NCI-H510A treated with DMSO at 0.1 percent for 48 hours (cell line): ENCODE measurements at places on chromosomes 13 and 19.

- no peak for DNase-seq
Observed at GRCh38 chr13:69300131-69300530, 807.5 kb upstream of the ATXN8OS start.

- DNase-seq, result no peak
Observed at GRCh38 chr19:23983406-23983805, 68.7 kb downstream of the ZNF726 start.

DNA sequence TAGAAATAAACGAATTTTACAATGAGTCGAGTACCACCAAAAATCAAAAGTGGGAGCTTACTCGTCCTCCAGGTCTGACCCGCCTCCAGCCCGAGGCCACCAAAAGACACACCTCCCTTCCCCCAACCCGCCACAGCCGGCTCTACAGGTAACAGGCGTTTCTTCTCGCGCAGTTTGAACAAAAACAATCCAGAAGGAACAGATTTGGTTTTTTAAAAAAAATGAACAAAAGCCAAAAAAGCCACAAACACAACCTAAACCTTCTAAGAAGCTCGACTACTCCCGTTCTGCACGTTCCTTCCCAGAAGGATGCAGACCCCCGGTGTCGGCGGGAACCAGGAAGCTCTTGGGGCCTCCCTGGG lies 671 bp downstream of the ZDHHC20 start:
- DNase-seq, result no peak

DNA sequence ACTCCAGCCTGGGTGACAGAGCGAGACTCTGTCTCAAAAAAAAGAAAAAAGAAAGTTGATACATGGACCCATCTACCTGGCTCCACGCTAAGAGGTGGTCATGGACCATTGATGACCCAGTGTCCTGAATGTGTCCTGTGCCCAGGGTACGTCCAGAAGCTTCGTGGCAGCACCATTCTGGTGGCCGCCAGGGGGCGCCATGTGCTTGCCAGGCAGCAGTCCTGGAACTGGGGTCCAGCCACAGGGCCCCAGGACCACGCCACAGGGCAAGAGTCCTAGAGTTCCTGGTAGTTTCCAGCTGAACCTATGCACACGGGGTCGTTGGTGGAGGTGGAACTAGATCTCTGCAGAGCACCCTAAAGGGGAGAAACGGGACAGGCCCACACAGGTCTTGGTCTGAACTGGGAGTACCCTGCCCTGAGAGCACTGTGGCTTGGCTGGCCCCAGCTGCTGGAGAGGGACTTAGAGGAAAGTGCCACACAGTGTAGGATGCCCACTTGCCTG lies 19.9 kb upstream of the FBXO27 start:
- DNase-seq, result peak; percentile 15

DNA sequence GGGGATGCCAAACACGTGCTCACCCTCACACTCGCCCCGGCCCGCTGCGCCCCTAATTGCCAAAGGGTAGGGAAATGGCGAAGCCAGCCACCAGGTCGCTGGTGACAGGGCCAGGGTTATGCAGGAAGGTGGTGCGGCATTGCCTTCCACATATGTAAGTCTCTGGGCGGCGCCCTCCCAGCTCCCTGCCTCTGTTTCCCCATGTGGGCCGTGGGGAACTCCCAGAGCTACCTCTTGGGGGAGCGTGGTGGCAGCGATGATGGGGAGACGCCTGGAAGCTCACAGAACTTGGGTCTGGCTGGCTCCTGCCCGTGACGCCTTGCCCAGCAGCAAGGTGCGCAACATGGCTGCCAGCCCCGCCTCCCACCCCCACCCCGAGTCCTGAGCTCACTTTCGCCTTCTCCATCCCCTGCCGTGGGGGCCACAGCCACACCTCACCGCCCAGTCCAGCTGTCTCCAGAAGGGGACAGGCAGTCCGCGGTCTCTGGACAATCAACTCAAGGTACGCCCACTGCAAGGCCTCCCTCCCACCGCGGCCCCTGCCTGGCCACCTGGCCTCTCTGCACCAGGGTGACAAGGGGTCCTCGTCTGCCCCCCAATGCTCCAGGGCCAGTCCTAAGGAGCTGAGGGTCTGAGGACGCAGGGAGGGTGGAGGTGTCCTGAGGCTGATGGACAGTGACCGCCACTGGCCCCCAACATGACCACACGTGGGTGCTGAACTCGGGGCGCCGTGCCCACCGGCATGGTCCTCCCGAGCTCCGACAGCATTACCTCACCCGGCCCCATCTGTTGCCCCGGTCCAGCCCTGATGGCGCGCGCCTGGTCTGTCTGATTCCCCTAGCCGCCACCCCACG lies 6.6 kb downstream of the C19orf25 start:
- DNase-seq, result no peak

- no peak for DNase-seq
Observed at GRCh38 chr19:53892301-53892980, 10.4 kb downstream of the PRKCG start.

GRCh38 chr19:32599736-32600157 lies 18.8 kb downstream of the PDCD5 start:
- peak; percentile 77 for DNase-seq

GRCh38 chr13:99559560-99559959 lies 58.3 kb downstream of the TM9SF2 start:
- no peak for DNase-seq

DNA sequence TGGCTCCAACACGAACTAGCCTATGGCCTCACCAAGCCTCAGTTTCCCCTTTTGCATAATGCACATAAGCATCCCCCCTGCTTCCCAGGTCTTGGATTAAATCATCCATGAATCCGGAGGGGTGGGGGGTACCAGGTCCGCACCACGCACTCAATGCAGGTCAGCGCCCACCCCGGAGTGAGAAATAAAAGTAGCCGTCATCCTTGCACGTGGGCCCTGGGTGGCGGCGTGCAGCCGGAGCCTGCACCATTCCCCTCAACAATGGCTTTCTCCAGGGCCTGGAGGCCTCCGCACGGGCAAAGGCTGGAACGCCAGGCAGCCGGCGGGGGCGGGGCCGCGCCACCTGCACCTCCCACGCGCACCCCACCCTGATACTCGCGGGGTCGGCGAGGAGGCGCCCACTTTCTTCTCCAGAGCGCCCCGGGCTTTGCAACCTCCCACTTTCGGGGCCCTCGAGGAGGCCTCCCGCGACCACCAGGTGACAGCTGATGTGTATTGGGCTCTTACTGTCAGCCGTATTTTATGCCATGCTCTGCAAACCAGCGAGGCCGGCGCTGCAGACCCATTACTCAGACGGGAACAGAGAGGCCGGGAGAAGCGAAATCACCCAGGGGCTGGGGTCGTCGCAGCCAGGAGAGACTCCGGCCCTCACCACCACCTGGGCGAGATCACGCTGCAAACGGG lies 767 bp upstream of the GADD45B start:
- no peak for DNase-seq

GRCh38 chr19:6482343-6482686 lies 728 bp upstream of the DENND1C start:
- DNase-seq, result no peak

- no peak for DNase-seq
Observed at GRCh38 chr13:74021505-74021904, 112.7 kb downstream of the KLF12 start.

DNA sequence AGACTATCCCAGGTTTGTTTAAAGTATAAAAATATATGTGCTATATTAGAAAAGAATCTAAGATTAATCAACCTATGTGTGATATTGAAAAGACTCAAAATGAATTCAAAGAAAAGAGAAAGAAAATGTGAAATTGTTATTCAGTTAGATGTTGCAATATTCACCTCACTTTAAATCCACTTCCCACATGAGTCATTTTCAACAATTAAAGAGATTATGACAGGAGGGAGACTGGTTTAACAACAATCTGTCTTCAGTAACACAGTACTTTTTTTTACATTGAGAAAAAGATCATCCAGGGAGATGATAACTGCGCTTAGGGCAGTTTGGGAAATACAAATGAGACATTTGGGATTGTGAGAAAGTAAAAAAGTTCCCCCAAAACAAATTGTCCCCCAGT lies 1246.2 kb downstream of the SLITRK1 start:
- no peak for DNase-seq

GRCh38 chr13:108682714-108683113 lies 53.3 kb downstream of the MYO16 start:
- no peak for DNase-seq

GRCh38 chr13:90201676-90202460 lies 1145.6 kb upstream of the MIR17HG start:
- no peak for DNase-seq

GRCh38 chr19:14078411-14078810 lies 5.8 kb downstream of the MISP3 start:
- no peak for DNase-seq

GRCh38 chr19:8445488-8446001 lies 770 bp downstream of the HNRNPM start:
- DNase-seq, result no peak

- DNase-seq, result no peak
Observed at GRCh38 chr19:40932008-40932959, 50.3 kb upstream of the CYP2A7 start.

GRCh38 chr19:55675661-55676354 lies 782 bp downstream of the EPN1 start:
- no peak for DNase-seq

DNA sequence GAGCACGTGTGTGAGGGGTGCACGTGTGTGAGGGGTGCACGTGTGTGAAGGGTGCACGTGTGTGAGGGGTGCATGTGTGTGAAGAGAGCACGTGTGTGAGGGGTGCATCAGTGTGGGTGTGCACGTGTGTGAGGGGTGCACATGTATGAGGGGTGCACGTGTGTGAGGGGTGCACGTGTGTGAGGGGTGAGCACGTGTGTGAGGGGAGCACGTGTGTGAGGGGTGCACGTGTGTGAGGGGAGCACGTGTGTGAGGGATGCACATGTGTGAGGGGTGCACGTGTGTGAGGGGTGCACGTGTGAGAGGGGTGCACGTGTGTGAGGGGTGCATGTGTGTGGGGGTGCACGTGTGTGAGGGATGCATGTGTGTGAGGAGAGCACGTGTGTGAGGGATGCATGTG lies 15.7 kb downstream of the RASA3 start:
- no peak for DNase-seq

- no peak for DNase-seq
Observed at GRCh38 chr13:111948811-111949210, 118.1 kb upstream of the SOX1 start.

DNA sequence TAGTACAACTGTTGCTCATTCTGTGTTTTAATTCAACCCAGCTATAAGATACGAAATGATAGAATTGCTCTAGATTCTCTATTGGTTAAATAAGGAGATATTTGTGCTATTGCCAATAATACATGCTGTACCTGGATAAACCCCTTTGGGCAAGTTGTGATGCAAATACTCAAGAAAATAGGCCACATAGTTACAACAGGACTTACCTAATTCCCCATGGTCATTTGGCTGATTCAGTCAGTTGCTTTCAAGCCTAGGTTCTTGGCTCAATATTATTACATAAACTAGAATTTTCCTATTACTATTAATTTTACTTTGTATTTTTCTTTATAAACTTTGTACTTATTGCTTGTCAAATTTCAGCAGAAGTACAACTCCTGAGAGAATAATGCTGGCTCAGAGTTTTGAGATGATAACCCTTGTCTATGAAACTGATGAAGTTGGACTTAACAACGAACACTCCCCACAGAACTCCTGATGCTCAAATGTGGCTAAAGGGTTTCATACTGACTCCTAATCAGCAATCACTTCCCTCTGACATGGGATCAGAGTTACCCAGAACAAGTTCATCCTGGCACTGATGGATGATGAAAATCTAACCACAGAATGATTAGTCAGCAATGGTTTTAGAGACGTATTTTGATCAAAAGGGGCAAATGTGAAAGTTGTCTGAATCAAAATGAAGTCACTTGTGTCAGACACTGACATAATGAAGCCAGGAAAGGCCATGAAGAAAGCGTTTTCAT lies 221.1 kb downstream of the ITGBL1 start:
- no peak for DNase-seq

DNA sequence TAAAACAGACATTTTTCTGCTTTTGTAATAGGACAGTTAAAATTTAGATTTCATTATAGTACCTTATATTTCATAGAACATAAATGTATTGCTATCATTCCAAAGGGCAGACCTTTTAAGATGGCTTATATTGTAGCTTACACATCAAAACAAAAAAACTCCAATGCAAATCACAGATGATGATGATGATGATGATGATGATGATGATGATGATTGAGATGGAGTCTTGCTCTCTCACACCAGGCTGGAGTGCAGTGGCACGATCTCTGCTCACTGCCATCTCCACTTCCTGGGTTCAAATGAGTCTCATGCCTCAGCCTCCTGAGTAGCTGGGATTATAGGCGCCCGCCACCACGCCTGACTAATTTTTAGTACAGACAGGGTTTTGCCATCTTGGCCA lies 189.9 kb upstream of the RNF113B start:
- no peak for DNase-seq

GRCh38 chr13:110319774-110320509 lies 12.9 kb downstream of the COL4A2 start:
- no peak for DNase-seq

- no peak for DNase-seq
Observed at GRCh38 chr19:43412441-43412840, 2.2 kb upstream of the TEX101 start.

DNA sequence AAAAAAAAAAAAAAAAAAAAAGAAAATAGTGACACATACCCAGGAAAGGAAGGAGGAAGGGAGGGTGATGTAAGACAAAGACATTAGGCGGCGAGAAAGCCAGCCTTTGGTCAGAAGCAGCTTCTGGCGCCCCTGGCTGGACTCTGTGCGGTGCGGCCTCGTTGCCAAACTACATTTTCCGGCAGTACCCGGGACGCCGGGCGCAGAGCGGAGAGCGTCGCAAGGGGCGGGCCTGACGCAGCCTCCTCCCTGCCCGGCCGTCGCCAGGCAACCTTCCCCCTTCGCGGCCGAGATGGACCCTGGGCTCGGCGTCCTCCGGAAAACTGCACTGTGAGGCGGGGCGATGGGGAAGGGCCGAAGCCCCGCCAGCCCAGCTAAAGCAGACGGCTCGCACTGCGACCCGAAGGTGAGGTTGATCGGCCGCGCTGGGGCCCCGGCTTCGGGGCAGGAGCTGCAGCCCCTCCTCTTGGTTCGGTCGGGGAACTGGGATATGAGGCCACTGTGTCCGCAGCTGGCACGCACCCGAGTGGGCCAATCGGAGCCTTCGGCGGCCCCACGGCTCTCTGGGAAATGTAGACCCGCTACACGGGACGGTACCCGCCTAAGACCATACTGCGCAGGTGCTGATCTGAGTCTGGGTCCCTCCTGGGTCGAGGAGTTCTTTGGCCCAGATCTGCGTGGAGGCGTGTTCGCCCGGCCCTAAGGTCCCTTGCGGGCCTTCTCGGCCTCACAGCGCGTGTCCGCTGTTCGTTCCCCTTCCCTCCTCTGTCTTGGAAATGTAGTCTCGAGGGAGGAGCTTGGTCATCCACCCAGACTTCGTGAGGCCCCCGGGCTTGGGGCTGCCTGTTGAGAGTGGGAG lies 2.3 kb upstream of the MZF1 start:
- no peak for DNase-seq
